ENCODE measurements at places on chromosomes 12 and 14.

- DNase-seq = no peak
Measured at GRCh38 chr14:76933515-76933914, 95.0 kb downstream of the IRF2BPL start.

DNA sequence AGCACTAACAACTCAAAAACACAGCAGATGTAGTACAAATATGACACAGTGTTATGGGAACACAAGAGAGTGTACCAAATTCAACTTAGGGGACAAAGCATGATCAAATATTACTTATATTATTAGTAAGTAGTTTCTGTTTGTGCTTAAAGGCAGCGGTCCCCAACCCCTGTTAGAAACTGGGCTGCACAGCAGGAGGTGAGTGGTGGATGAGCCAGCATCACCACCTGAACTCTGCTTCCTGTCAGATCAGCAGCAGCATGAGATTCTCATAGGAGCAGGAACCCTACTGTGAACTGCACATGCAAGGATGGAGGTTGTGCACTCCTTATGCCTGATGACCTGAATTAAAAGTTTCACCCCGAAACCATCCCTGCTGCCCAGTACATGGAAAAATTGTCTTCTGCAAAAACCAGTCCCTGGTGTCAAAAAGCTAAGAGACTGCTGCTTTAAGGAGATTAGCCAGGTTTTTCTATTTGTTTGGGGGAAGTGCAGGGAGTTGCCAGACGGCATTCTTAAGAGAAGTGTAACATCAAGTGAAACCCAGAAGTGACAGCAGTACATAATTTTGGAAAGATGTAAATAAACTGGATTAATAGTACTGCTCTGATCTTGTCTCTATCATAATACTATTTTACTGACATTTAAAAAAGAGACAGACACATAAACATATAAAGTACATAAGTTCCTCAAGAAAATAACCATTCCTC is 26.7 kb downstream of the GTF2A1 start:
- no peak for DNase-seq

DNA sequence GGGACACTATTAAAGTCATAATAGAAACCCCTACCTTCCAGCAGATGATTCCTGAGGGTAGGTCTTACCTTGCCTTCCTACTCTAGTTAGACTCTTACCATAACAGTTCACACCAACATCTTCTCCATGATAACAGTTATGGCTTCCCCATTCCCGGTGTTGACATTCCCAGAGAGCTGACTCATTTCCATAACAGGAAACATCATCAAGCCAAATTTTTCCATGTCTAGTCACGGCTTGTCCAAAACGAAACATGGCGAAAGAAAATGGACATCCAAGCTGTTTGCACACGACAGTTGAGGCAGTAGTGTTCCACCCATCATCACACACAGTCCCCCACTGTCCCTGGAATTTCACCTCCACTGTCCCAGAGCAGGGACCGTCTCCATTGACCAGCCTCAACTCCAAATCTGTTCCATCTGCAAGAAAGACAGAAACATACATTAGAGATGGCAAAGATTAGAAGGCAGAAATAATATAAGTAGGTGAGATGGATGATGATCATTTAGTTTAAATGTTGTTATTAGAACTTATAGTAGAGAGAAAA is 10.6 kb downstream of the CD163L1 start:
- no peak for DNase-seq

GRCh38 chr12:52521568-52522266 is 1.5 kb upstream of the KRT5 start:
- DNase-seq = no peak

DNA sequence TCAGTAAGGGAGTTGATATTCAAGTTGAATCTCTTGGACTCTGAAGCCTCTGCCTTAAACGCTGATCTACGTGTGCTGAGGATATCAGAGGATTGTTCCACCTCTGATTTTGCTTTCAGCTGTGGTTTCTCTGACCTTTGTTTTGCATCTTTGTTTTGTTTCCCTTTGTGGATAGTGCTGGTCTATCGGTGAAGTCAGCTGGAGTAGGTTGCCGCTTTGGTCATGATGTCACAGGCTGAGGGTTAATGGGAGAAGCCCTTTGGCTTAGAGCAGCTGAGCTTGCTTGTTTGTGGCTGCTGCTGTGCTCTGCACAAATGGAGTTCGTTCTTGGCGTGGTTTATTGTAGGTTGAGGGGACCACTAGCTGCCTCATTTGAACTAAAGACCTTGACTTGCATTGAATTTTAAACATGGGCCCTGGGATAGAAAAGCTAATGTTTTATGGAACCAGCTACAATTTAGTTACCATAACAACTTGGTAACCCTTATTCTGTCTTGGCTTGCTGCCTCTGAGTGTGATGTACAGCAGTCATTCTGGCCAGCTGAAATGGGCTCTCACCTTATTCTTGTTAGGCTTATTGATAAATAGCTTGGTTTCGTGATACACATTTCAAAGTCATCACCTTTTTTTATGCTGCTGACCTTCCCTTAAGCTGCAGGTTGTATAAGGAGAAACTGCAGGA is 284.5 kb upstream of the E2F7 start:
- DNase-seq = no peak

GRCh38 chr12:52909331-52909730 is 4.5 kb upstream of the KRT8 start:
- no peak for DNase-seq

GRCh38 chr12:64915242-64915641 is 90.8 kb downstream of the TBC1D30 start:
- DNase-seq = no peak

DNA sequence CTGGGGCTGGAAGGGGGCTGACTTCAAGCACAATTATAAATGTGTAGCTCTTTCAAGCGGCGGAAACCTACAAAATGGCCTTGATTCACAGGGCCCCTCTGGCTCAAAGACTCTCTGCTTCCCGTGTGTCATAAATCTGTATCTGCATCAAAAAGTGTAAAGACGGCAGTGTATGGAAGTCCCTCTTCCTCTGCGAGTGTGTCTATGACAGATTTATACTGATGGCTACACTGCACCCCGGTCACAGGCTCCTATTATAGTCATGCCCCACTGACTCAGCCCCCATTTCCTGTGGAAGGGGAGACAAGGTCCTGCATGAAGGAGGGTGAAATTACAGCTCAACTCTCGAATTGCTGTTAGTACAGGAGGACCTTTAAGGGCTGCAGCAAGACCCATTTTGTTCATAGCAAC is 68.6 kb downstream of the HMGA2 start:
- DNase-seq = no peak

DNA sequence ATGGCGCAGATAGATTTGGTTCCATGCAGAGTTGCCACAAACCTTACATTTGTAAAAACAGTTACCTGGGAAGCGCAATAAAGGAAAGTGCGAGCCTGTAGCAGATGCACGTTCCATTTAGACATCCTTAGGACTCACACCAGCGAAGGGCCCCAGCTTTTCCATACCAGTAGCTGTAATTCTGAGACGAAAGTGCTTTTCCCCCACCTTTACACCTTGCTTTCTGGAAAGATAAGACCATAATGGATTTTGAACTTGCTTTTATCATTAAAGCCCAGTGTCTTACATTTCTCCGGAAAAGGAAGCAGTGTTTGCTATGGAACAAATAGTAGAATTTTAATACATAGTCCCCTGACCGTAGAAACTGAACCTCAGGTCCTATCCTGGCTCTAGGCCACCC is 616 bp upstream of the CCDC77 start:
- DNase-seq = no peak

DNA sequence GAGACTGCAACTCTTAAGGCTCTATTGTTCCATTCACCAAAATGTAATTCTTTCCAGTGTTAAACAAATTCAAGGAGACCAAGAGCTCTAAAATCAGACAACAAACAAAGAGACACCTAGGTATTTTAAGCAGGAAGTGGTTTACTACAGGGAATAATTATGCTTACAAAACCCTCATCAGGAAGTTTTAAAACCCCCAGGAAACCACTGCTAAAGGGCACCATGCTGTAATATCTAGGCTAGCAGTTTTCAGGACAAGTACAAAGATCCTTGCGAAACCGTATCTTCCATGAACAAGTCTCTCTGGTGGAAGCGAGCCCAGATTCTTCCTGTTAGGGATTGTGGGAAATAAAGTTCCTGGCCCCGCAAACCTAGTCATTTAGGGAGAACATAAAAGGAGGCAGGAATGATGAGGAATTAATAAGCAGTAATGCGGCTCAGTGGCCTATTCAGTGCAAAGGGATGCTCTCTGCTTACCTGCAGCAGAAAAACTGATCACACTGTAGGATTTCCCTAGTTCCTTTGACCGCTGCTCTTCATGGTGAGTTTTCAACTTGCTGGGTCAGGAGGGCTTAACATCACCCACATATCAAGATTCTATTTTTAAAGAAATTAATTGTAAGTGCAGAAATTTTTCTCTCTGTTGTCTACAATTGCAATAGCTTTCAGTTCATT is 42.8 kb downstream of the ACSM4 start:
- peak; percentile 73 for DNase-seq

DNA sequence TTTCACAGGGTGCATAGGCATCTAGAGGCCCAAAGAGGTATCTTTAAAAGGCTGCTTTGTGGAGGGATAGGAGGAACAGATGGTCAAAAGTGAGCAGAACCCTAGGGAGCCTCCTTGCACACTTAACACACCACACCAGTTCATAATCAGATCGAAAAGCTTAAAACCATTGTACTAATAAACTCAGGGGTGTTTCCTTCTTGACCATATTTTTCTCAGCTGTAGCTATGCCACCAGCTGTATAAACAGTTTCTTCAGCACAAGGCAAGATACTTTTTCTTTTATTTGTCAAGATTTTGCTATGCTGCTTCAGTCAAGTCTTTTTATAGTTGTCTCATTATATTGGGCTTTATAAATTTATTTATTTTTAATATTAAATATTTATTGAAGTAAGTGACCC is 88.7 kb downstream of the RIC8B start:
- DNase-seq = no peak

GRCh38 chr12:55619354-55620138 is 17.1 kb upstream of the OR10P1 start:
- peak; percentile 97 for DNase-seq

DNA sequence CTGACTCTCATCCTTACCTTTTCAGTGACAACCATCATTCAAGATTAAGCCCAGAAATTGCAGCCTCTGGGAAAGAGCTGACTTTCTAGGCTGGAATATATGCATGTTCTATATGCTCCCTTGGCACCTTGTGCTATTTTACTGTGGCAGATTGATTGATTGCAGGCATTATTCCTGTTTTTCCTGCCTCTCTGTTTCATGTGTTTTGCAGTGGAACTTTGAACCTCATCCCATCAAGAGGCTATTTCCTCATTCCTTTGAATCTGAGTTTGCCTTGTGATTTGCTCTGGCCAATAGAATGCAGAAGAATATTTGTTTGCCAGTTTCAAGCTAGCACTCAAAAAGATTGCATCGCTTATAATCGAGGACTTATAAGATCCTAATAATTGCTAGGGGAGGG is 174.8 kb upstream of the DCN start:
- DNase-seq = no peak

- no peak for DNase-seq
Measured at GRCh38 chr14:92706386-92706785, 42.0 kb downstream of the LGMN start.

DNA sequence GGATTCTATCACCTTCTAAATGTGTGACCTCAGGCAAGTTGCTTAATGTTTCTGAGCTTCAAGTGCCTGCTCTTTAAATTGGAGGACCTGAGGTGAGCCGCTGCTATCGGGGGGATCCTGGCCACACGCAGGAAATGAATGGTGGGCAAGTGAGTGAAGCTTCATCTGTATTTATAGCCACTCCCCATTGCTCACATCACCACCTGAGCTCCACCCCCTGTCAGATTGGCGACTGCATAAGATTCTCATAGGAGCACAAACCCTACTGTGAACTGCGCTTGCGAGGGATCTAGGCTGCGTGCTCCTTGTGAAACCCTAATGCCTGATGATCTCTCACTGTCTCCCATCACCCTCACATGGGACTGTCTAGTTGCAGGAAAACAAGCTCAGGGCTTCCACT is 158.6 kb upstream of the CCND2 start:
- DNase-seq = no peak

DNA sequence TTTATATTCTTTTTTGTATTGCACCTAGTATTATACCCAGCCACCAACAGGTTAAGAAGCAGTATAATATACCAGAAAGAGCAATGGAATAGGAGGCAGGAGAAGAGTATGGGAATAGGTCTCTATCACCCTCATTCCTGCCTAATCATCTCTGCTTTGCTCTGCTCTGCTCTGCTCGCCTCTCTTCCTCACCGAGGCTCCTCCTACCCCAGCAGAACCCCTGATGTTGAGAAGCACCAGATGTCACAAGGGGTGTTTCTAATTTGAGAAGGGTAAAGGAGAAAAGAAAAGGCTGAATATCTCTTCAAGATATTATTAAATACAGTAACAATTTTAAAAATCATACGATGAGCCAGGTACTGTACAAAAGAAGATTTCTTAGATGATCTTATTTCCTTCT is 89.0 kb downstream of the STON2 start:
- DNase-seq = no peak

GRCh38 chr14:34926552-34926951 is 51.4 kb upstream of the BAZ1A start:
- DNase-seq = no peak

DNA sequence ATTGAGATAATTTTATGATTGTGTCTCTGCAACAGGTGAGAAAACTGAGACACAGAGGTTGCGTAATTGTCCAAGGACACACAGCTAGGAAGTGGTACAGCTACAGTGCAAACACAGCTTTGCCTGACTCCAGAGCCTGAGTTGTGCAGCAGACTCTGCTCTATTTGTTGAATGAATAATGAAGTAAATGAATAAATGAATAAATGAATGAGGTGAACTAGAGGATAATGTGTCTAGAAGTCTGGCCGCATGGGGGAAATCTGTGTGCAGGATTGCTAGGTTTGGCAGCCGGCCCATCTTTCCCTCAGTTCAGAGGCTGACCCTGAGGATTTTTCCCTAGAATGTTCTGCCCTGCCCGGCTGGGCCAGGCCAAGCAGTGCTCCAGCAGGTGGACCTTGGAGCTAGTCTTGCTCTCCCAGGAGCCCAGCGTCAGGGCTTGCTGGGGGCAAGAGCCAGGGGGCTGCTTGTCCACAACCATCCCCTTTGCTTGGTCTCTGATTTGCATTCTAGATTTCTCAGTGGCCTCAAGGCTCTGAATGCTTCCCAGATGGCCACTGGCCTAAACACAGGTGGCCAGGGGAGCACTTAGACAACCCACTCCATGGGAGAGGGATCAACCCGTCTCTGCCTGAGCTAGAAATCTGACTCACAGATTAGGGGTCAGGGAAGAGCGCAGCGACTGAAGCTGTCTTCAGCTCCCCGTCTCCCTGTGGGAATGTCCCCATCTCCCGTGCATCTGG is 225.2 kb downstream of the C12orf75 start:
- no peak for DNase-seq

DNA sequence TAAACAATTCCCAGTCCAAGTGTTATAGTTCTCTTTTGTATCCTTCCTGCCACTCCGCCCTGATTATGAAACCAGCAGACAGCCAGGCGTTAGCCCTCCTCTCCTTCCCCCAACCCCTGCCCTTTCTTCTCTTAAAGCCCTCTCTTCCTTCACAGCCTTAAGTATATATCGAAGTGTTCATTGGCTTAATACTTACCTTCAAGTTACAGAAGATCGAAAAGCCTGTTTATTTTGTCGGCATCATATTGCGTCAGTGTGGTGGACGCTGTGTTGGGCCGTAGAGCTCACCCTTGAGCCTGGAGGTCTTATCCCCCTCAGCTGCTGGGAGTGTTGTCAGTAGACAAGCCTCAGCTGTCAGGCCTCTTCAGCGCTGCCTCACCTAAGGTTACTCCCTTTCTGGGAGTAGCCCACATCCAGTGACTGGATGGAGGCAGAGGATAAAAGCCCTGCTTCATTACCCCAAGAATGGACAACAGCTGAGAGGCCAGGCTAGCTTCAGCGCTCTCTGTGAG is 36.2 kb downstream of the CMAS start:
- no peak for DNase-seq

GRCh38 chr12:54759751-54760150 is 94.6 kb upstream of the MUCL1 start:
- peak; percentile 42 for DNase-seq

- peak; percentile 30 for DNase-seq
Measured at GRCh38 chr12:88572781-88573549, 7.3 kb downstream of the KITLG start.

All from SK-N-MC (cell line).